ENCODE measurements at places on chromosomes 5 and 9.
A peak's percentile ranks its signal among the peaks of the same experiment; 100 is the strongest.

- DNase-seq, result no peak
These were observed 4.7 kb upstream of the TOR2A start for GRCh38 chr9:127739614-127740330.

DNA sequence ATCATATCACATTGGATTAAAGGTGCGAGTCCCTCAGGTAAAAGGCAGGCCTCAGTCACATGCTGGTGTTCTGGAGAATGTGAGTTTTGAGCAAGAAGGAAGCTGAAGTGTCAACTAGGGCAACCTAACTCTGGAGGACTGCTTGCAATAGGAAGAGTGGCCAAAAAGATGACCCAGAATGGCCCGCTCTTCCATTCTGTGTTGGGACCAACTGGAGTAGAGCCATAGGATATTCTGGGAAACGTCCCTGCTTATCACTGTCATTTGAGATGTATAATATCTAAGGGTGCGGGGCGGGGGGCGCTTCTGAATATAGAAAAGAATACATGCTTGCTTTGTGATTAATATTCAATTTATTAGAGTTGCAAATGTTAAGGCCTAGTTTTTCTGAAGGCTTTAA, 7.1 kb upstream of the TRIM7 start:
- no peak for DNase-seq

DNA sequence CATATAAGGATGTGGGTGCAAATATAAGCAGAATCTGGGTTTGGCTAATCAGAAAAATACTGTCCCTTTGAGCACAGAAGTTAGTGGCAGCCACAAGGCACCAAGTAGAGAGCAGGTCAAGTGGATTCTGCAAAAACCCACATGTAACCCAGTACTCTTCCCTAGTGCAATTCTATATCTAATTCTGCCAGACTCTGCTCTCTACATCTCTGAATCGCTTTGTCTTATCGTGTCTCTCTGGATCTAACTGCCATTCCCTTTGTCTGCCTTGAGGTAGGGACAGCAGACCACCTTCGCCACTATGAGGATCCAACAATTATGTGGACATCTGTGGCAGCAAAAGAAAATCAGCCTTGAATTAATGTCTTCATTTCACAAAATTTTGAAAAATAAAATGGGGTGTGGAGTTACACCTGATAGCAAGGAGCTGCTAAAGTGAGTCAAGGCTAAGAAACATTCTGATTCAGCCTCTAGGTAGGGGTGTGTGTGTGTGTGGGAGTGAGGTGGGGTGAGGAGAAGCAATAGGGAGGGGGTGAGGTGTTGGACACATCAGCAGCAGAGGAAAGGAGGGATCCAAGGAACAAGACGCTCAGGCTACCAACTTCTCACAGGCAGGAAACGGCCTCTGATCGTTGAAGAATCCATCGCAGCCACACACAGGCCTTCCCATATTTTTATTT, 33.7 kb upstream of the ZNF366 start:
- DNase-seq, result no peak

DNA sequence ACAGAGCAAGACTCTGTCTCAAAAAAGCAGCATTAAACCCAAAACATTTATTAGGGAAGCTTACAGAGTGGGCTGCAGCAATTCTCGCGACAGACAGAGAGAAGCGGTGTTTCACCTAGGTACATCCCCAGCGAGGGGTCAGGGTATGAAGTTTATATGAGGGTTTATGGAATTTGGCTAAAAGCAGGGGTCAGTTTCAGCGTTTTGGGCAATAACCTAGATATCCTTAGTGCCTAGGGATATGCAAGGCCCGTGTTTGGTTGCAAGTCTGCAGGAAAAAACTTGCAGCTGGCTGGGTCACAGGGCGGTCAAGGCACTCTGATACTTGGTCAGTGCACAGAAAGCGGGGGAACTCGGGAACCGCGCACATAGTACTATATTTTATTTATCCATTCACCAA, 649 bp upstream of the GLE1 start:
- no peak for DNase-seq

GRCh38 chr5:57346328-57346727, 136.3 kb downstream of the ACTBL2 start:
- no peak for DNase-seq

DNA sequence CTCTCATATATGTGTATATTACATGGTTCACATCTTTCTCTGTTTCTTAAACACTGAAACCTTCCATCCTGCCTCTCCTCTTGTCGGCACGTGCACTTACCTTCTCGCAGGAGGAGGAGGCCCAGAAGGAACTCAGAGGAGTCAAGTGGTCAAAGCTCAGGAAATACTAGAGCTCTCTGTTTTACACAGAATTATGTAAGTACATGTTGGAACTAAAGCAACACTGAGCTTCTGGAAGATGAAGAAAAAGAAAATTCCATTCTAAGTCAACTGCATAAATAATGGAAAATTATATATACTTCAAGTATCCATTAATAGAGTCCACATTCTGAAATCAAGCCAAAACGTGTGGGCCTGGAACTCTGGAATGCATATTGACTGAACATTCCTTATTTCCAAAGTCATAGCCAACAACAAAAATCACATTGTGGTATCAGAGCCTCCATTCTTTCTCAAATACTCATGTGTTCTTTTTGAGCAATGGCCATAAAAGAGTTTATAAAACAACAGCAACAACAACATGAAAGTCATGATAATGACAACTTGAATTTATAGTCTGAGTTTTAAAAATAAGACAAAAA, 121.5 kb upstream of the RAI14 start:
- no peak for DNase-seq

GRCh38 chr5:145681216-145681615, 153.9 kb downstream of the PRELID2 start:
- DNase-seq, result no peak

DNA sequence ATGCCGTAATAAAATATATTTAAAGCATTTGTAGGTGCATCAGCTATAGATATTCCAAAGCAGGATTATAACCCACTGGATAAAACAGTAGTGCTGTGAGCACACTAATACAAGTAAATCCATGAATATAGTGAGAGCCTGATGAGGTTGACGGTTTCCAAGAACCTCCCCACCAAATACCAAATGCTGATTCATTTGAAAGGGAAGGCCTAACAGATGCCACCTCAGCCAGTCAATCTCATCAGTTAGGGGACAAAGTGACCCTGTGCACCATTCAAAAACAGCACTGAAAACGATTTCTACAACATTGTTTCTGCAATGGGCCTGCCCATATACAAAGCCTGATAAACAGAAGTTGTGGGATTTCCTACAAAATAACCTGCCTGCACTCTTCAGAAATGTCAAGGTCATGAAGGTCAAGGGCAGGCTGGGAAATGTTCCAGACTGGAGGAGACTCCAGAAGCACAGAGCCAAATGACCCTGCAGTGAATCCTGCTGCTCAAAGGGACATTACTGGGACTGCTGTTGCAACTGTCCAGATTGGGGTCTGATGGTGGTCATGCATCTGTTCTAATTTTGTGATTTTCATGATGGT, 69.6 kb downstream of the ROR2 start:
- no peak for DNase-seq

DNA sequence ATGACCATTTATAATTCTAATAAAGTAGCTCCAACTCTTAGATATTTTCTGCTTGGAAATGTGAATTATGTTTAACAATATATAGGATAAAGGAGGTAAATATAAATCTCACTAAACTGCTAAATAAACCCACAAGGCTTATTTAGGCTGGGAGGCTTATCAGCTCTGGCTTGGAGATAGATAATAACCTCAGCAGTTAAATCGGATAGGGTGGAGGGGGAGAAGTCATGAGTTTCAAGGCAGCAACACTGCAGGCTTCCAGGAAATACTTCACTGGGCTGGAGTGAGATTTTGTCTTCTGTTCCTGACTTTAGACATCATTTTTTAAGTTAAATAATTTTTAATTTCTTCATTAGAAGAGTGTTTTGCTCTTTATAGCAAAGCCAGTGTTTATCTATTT, 80.0 kb upstream of the ITGA2 start:
- DNase-seq, result no peak

DNA sequence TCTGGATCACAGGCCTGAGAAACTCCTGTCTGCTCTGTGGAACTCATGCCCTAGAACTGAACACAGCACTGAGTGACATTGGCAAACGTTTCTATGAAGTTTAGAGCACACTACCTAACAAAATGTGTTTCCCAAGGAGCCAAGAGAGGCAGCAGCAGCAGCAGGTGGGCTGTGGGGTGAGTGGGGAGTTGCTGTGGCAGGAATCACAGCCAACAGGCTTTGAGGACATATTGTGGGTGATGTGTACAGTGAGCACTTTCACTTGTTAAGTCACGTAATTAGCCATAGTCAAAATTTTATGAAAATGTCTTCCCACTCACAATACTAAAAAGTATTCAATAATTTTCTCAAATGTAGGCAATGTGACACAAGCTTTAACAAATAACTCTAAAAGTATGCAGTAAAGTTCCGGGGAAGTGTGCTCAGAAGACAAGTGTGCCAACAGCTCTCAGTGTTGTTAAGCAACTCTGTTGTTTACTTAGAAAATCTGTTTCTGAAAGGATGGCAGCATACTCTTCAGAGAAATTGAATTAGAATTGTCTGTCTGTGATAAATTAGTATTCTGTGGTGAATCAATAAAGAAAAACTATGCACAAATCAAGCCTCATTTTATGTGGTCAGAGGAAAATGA, 482.1 kb downstream of the SEMA5A start:
- no peak for DNase-seq

DNA sequence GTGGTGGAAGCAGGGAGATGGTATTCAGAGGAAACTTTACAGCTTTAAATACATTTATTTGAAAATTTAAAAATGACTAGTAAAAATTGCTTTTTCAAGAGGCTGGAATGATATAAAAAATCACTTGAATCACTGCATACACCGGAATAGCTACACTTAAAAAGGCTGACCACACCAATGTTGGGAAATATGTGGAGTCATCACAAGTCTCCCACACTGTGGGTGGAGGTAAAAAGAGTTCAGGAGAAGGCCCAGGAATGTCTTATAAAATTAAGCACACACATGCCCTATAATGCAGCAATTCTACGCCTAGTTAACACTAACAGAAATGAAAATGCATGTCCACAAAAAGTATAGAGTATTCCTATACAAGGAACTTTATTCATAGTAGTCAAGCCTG, 198.1 kb downstream of the ROR2 start:
- DNase-seq, result no peak

DNA sequence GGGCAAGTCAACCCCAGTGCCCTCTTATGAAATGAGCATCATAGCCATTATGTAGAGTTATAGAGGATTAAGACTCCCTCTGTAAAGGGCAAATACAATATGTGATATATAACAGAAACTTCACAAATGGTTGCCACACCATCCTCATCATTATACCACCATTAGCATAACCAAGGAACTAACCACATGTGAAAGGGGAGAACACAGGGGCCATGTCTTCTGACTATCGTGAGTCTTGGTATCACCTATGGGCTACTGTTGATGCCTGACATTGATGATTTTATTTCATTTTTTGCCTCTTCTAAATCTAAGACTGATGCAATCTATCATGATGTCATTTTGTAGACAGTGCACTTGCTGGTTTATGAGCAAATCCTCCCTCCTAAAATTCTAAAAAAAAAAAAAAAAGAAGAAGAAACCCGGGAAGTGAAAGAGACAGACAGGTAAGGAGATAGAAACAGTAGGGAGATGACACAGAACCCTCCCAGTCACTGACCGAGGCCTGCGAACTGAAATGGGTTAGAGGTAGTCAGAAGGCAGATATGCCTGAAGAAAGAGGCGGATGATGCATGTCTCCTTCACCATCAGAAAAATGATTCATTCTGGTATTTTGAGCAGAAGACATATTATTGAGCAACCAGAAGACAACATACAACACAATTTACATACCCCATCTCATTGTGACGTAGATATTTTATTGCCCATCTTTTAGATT, 266.0 kb downstream of the DMAC1 start:
- no peak for DNase-seq

DNA sequence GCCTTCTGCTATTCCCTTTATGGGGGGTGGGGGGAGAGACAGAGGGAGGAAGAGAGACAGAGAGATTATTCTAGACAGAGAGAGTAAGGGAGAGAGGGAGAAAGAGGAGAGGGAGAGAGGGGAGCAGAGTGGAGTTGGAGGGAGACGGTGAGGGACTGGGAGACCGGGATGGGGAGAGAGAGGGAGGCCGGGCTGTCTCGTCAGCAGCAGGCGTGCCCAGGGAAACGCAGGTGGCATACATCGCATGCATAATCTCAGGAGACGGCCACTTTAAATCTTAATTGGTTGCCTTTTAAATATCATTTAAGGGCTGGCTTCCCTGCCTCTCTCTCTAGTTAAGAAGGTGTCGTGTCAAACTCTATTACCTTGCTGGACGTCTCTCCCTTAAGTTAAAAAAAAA, 8.4 kb downstream of the IRX4 start:
- no peak for DNase-seq

DNA sequence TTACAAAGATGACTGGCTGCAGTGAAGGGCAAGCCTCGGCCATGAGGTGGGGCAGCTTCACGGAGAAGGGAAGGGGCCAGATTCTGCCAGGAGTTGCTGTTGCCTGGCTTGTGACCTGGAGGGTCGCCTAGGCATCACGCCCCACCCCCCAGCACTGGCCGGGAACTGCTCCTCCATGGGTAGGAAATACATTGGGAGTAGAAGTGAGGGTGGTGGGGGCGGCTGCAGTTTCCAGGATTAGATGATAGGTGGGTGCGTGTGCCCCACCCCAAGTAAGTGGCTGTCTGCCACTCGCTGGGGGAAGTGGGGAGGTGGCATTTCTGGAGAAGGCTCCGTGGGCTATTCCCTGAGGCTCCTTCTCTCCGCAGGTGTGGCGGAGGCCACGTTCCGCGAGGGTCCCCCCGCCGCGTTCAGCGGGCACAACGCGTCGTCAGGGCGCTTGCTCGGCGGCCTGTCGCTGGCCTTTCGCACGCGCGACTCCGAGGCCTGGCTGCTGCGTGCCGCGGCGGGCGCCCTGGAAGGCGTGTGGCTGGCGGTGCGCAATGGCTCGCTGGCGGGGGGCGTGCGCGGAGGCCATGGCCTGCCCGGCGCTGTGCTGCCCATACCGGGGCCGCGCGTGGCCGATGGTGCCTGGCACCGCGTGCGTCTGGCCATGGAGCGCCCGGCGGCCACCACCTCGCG, 16.9 kb downstream of the CRB2 start:
- no peak for DNase-seq

- no peak for DNase-seq
These were observed 4.8 kb downstream of the HK3 start for GRCh38 chr5:176894298-176894697.

GRCh38 chr9:32627394-32627954, 8.0 kb downstream of the TAF1L start:
- peak; percentile 19 for DNase-seq

- no peak for DNase-seq
These were observed 135.2 kb downstream of the AOPEP start for GRCh38 chr9:94861589-94862272.

All from kidney epithelial cell (primary cell).